ENCODE measurements at places on chromosomes 4 and X. TPM values are rescaled to one million over a fixed set of nuclear protein-coding genes. Genes with fewer than 3 reads are reported as not detected.

GRCh38 chrX:14942341-14942740 lies 69.1 kb downstream of the MOSPD2 start:
- DNase-seq = no peak

DNA sequence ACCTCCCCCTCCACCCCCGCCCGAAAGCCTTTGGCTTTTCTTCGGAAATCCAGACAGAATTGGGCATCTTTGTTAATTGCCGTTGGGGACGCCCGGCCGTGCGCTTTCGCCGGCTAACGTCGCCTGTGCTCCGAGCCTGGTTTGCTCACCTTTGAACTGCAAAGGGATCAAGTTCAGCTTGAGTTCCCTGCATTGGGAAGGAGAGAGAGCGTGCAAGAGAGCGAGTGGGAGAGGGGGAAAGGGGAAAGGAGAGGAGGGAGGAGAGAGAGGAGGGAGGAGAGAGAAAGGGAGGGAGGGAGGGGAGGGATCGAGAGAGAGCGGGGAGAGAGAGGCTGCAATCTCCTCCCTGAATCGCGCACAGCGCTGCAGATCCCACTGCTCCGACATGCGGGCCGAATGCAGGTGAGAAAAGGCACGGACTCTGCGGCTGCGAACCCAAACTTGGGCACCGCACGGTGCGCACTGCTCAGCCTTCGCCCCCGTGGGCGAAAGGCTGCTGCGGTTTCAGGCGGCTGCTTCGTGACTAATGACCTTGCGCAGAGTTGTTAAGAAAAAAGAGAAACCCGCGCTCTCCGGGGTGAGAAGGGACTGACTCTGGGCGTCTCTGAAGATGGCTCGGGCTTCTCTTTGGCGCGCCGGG lies at the start of gene PCDH7:
PCDH7 (plus strand) TSS at position 349 of the 640 bp plus-strand sequence. CDS start 1,054 bp downstream, outside the sequence.
- peak; percentile 52 for DNase-seq

GRCh38 chrX:136195247-136195646 lies 47.9 kb downstream of the FHL1 start:
- DNase-seq = no peak

DNA sequence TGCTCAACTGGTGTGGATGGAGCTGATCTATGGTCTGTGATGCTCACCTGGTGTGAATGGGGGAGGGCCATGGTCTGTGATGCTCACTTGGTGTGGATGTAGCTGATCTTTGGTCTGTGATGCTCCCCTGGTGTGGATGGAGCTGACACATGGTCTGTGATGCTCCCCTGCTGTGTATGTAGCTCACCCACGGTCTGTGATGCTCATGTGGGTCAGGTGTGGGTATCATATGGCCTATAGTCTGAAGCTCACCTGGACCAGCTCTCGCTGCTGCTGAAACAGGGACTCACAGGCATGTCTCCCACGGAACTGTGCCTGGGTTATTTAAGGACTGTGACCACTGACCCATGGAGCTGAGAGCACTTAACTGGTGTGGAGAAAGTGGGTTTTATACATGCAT lies 109.7 kb downstream of the CRLF2 start:
- no peak for DNase-seq

DNA sequence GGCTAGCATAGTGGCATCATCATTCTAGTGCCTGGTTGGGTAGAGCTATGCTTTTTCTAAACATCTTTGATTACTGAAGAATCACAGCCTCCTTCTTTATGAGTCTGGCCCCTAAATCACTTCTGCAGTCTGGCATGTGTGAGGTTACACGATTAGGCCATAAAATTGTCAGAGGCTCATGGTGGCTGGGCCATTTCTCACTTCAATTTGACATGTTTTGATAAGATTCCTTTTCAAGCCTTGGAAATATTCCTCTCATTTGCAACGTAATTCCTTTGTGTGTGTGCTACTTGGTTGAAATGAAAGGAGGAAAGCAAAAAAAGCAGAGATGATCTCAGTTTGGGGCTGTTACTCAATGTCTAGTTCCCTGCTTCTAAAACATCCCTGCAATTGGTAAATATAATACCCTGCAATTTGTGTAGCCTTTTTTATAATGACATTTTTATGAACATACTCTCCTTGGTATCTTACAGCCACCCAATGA lies 6.2 kb downstream of the CCKAR start:
- DNase-seq = peak; percentile 76

- DNase-seq = no peak
Measured at GRCh38 chr4:2991243-2991642, 27.9 kb downstream of the GRK4 start.

DNA sequence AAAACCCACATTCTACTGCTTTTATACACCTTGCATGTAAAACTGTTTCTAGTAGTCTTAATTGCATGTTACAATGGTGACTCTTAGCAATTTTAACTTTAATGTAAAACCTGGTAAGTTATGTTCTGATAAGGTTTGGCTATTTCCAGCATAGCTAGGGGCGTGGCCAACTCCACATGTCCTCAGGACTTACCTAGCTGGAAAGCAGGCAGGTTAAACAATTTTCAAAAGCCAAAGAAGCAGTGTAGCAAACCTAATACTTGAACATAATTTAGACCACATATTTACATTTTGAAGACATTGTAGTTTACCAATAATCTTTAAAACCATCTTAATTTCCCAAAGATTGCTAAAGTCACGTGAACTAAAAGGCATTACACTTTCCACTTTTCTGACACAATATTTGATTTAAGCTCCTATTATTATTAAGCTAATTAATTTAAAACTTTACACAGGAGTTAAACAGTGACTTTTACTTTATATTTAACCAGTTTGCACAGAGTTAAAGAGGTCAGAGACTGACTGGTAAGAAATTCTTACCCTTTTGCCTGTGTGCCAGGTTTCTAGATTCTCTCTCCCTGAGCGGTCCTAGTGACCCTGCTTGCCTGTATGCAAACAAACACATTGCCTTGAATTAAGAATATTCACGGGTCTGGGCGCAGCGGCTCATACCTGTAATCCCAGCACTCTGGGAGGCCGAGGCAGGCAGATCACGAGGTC lies 88.2 kb downstream of the GLUD2 start:
- no peak for DNase-seq

DNA sequence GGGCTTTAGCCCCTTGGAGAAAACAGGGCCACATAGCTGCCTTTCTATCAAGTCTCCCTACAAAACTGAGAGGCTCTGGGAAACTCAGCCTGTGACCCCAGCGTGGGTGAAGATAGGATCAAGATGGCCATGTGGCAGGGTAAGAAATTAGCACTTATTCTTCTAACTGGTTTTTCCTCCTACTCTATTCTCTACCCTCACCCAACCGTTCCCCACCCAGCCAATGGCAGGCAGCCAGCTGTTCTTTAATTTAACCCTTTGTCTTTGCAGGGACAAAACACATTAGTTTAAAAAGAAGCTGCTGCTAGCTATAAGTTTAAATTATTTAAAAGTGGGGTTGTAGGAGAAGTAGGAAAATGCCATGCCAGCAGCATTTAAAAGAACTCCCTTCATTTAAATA lies 2.8 kb downstream of the CLCN5 start:
- DNase-seq = no peak

GRCh38 chr4:85901500-85901899 lies 426.6 kb downstream of the ARHGAP24 start:
- DNase-seq = no peak

GRCh38 chr4:25123236-25123635 lies 37.0 kb downstream of the SEPSECS start:
- DNase-seq = no peak

DNA sequence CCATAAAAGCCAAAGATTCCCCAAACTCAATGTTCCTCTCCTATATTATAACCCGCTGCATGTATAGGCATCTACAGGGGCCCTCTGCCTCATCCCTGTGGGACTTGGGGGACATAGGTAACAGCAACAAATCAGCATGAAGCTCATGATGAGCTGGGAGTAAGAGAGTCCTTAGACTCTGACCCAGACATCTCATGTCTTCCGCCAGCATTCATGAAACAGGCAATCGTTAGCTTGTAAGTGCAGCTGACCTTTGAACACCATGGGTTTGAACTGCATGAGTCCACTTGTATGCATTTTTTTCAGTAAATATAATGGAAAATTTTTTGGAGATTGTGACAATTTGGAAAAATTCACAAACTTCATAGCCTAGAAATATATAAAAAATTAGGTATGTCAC lies 10.4 kb upstream of the SCOC start:
- no peak for DNase-seq

DNA sequence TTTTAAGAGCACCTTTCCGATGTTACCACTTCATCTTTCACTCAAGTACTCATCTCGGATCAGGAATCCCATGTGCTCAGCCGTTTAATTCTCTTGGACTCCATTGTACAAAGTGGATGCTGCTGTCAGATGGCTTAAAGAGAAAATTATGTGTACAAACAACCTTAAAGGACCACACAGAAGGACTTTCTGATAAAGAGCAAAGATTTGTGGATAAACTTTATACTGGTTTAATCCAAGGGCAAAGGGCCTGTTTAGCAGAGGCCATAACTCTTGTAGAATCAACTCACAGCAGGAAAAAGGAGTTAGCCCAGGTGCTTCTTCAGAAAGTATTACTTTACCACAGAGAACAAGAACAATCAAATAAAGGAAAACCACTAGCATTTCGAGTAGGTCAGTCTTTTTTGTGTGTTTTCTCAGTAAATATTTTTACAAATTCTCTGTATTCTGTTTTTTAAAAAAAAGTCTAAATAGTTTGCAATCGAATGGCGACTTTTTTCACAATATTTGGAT lies 20.1 kb downstream of the MMAA start:
- DNase-seq = no peak

DNA sequence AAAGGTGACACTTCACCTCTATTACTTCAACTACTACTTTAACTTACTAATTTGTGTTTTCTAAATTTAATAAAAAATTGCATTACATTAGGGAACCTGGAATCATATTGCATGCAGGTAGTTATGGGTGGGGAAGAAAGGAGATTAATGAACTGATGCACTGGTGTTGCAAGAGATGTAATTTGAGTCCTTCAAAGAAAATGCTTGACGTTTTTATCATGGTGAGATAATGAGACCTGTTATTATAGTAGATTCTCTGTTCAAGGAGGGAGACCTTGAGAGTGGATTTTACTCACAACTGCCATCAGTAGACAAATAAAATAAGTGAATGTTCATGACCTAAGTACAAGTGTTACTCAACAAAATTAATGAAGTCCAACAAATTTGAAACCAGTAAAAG lies 26.4 kb upstream of the MED14 start:
- no peak for DNase-seq

DNA sequence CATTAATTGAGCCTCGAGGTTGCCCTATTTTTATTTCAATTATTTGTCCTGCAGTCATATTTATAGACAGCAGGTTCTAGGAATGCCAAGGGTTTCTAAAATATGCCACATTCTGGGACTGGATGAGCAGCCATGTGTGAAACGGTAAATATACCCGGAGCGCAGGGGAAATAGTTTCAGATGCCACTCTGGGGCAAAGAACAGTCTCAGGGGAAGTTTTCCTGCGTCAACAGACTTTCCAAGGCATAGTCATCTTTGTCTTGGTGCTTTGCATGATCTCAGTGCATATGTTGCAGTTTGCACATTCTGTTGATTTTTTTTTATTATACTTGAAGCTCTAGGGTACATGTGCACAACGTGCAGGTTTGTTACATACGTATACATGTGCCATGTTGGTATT lies 71.0 kb downstream of the GPAT3 start:
- DNase-seq = no peak

DNA sequence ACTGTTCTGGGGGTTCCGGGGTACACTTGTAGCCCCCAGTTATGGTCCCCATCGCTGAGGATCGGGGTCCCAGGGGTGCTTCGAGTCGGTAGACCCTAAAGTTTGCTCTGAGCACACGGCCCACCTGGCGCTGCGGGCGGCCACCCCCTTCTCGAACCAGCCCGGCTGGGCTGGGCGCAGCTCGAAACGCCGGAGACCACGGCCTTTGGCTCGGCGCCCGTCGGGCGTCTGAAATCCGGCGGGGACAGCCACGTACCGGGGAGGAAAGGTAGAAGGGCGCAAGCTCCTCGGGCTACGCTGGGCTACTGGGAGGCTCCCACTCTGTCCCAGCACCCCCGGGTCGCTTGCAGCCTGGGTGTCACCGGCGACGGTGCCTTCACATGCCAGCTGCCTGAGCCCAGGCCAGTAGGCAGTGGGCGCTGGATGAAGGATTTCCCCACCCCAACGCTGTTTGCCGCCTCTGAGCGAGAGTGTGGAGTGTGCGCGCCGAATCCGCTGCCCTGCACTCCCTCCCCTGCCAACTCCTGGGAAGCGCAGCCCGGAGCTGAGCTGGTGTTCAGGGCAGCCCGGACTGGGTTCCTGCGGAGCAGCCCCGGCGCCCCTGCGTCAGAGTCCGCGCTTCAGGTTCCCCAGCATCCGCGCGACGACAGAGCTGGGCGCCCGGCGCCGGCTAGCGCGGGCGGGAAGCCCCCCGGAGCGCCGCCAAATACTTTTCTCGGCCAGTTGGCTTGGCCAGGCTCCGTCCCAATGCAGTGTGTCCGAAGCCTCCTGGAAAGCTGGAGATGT lies 637 bp downstream of the MAMLD1 start:
- DNase-seq = peak; percentile 27

GRCh38 chr4:7906171-7906701 lies 33.4 kb downstream of the AFAP1 start:
- no peak for DNase-seq

DNA sequence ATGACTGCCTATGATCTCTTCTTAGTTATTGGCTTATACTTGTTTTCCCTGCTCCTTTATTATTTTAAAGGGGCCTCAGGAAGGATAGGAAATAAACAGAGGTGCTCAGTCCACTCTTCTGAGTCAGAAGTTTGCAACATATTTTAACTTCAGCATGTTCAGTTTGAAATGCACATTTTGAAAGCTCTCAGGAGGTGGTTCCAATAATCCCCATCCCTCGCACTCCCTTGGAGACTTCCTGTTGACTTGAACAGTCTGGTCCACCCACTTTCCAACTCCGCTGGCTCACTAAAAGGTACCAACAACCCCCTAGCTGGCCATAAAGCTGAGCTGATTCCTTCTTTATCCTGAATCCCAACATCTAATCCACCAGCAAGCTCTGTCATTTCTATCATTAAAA lies 78.3 kb upstream of the DUSP21 start:
- DNase-seq = no peak

GRCh38 chrX:147912093-147912801 lies 528 bp downstream of the FMR1 start:
- DNase-seq = peak; percentile 19

DNA sequence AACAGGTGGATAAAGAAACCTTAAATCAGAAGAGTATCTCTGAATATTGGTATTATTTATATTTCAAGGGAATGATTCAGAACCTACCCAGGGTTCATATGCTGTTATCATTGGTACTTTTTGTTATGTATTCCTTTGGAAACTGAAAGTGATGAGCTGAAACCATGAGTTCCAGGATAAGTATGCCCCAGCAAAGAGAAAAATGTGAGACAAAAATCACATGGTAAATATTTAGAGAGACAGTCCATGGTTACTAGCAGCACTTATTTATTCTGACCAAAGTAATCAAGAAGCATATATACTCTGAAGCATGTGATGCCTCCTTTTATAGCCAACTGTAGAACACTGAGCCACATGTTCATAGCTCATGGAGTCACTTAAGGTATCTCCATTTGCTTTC lies 277.7 kb downstream of the ARAP2 start:
- no peak for DNase-seq

HSD17B13 gene
- total RNA-seq = not detected

CTAG1B gene
- not detected for total RNA-seq

PF4V1 gene
- total RNA-seq = not detected

DGKK gene
- total RNA-seq = 0.35 TPM

RBPJ gene
- 102 TPM for total RNA-seq

GYPA gene
- not detected for total RNA-seq

RPS6KA6 gene
- total RNA-seq = 1.5 TPM

C4orf33 gene
- total RNA-seq = 0.88 TPM

VSIG4 gene
- total RNA-seq = 18.9 TPM

F11 gene
- total RNA-seq = 0.48 TPM

ERAS gene
- total RNA-seq = 0.46 TPM

All from uterus (tissue), 4 donors.